ENCODE measurements at places on chromosomes 1 and 21.
A peak's percentile ranks its signal among the peaks of the same experiment; 100 is the strongest.

DNA sequence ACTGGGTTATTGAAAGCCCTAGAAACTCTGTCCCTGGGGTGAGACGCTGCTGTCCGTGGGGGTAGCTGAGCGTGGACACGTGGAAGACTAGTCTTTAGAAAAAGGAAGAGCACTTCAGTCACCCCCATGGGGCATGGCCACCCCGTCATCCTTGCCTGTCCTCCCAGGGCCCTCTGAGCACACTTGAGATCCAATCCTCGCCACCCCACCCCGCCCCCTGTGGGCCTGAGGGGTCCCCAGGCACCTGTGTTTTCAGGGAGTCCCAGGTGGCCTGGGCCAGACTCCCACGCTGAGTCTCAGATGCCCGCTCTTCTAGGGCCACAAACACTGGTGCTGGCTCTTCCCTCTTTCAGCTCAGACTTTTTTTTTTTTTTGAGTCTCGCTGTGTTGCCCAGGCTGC lies 2.5 kb downstream of the PRKCZ start:
- no peak for DNase-seq

- peak; percentile 56 for DNase-seq
Observed at GRCh38 chr1:198157847-198158725, 1.3 kb downstream of the NEK7 start.

GRCh38 chr1:96524100-96524499 lies 197.5 kb upstream of the PTBP2 start:
- DNase-seq = no peak

- DNase-seq = no peak
Observed at GRCh38 chr1:31792541-31792940, 23.3 kb downstream of the SPOCD1 start.

DNA sequence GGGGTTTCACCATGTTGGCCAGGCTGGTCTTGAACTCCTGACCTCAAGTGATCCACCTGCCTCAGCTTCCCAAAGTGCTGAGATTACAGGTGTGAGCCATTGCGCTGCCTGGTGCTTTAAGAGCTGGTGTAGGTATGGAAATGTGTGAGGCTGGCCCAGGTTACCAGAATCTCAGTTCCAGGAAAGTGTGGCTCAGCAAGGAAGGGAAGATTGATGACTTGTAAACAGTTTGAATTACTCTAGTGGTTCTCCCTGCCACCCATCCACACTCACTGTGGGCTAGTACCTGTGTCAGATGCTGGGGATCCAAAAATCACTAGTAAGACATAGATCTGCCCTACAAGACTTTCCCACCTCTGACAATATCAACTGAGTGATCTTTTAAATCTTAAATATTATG lies 34.5 kb upstream of the SLC35D1 start:
- no peak for DNase-seq

- peak; percentile 63 for DNase-seq
Observed at GRCh38 chr21:33069994-33070743, at the start of gene OLIG1. Gene OLIG1, plus strand, starts transcription at chr21:33070141. Its CDS starts 106 bp downstream, at chr21:33070247.

GRCh38 chr1:107499139-107499744 lies 358.4 kb downstream of the NTNG1 start:
- no peak for DNase-seq

GRCh38 chr1:87958716-87959115 lies 630.0 kb downstream of the LMO4 start:
- DNase-seq = no peak

- no peak for DNase-seq
Observed at GRCh38 chr1:56494306-56494705, 85.1 kb downstream of the PLPP3 start.

DNA sequence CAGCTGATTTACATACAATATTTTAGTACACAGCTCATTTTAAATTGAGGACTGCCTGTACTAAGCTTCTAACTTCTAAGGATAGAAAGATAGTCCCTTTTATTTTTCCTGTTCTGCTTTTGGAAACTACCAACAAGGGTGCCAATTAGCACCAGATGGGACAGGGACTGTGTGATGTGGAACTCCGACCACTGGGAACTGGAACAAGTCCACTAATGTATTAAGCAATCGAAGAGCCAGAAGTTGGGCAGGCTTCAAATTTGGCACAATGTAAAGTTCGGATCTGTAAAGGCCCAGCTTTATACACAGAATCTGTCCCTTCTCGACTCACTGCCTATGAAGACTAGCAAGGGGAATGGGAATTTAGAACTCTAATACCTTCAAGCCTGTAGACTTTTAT lies 149.3 kb downstream of the ZC3H11B start:
- no peak for DNase-seq

DNA sequence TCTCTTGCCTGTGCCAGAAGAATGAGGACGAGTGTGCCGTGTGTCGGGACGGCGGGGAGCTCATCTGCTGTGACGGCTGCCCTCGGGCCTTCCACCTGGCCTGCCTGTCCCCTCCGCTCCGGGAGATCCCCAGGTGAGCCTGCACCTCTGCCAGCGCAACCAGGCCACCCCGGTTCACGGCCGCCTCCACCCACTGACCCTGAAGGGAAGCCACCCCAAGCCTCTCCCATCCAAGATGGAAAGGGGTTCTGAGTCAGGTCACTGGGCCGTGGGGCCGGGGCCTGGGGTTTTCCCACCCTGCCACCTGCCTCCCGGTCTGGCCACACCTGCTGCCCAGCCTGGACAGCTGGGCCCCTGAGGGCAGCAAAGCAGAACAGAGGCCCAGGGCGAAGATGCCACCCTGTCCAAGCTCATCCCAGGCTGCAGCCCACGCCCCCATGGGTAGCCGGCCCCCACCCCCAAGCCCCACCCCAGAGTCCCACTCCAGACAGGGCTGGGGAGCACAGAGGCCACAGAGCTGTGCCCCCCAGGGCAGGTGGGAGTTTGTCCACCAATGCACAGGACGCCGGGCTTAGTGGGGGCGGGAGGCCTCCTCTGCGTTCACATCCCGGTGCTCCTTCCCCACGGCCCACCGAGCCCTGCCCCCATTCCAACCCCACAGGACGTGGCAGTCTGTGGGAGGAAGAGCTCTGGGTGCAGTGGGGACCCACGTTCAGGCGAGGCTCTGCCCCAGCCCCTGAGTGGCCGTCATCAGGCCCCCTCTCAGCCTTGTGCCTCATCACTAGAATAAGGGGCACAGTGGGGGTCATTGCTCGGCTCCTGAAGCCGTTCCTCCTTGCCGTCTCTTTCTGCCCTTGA lies 5.6 kb downstream of the AIRE start:
- no peak for DNase-seq

- peak; percentile 39 for DNase-seq
Observed at GRCh38 chr1:208172423-208173145, 71.6 kb downstream of the PLXNA2 start.

GRCh38 chr1:198711837-198712236 lies 73.0 kb downstream of the PTPRC start:
- no peak for DNase-seq

DNA sequence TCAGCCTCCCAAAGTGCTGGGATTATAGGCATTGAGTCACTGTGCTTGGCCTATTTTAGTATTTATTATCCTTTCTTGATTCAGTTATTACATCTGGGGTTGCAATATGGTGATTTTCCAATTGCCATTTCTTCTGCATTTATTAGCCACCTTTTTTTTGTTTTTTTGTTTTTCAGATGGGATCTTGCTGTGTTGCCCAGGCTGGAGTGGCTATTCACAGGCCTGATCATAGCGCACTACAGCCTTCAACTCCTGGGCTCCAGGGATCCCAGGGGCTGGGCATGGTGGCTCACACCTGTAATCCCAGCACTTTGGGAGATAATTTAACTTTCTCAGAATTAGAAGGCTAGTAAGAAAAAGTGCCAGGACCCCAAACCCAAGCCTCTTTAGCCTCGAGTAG lies 82.1 kb upstream of the PGD start:
- DNase-seq = no peak

DNA sequence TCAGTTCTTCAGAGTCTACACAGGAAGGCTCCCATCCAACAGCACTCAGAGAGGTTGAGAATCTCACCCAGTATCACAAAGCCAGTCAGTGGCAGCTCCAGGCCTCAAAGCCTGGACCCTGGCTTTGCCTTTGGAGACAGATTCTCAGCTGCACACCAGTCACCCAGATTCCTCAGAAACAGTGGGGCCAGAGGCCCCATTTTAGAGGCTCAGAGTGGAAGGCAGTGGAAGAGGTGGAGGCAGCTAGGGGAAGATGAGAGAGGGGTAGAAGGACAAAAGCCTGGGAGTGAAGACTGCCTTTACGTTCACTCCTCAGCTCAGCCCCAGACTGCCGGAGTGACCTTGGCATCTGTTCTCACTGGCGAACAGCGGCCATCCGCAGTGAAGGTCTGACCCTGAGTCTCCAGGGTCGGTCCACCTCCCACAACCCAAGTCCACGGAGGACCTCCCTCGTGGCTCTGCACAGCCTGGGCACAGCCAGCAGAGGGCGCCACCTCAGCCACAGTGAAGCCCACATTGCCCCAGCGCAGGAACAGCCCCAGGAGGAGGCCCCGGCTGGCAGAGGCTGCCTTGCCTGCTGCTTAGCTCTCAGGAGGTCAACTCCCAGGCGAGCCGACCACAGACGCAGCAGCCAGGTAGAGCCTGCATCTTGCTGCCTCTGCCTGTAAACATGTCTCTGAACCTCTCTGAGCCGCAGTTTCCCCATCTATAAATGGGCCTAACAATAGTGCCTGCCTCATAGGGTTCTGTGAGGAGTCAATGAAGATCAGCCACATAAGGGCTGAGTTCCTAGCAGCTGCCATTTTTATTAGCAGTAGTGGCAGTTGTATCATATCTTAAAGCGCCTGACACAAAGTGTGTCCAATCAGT lies 5.9 kb upstream of the FNDC5 start:
- peak; percentile 67 for DNase-seq

DNA sequence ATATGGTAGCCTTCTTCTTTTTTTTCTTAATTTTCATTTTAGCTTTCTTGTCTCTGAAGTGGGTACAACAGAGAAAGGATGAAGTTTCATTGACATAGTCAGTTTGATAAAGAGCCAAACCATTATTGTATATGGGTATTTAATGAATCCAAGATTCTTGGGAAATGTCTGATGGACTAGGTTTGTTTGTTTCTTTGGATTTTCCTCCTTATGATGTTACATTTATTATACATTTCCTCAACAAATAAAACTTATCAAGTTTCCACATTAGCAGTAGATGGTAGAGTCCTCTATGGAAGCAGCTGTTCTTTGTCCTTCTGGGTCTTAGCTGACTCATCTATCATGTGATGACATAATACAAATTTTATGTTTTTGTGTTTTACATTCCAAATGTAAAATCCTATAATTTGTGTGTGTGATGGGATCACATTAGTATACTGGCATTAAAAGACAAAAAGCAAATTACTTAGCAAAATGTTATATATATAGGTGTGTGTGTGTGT lies 6.0 kb downstream of the COL24A1 start:
- DNase-seq = no peak

DNA sequence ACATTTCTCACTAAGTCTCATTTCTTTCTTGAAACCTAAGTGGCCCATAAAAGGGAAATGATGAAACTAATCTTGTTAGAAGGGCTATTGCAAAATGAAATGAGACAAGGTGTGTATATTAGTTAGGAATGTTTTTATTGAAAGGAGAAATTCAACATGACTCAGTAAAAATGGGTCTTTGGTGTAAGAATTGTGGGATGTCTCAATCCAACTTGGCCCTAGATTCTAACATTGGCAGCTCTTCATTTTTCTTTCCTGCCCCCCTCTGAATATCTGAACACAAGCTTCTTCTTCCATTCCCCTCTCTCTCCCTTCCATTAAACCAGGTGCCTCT lies 26.8 kb upstream of the TARBP1 start:
- no peak for DNase-seq

- DNase-seq = peak; percentile 28
Observed at GRCh38 chr21:15682977-15683376, 46.8 kb upstream of the USP25 start.

GRCh38 chr1:93177991-93178390 lies 2.2 kb downstream of the TMED5 start:
- DNase-seq = peak; percentile 43

DNA sequence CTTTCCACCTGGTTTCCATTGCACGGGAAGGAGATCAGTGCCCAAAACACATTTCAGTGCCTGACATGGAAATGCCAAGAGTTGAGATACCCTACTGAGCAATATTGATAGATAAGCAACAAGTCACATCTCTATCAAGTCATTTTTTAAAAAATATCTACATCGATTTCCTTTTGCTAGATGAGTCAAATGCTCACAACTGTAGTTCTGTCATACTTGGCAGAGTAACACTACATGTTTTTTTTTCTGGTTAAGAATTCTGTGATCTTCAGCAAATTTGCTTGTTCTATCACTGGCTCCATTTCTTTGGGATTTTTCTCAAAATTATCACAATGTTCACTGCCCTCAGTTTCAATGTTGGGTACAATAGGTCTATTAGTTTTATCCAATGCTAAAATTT lies 145.4 kb downstream of the ZC3H11B start:
- no peak for DNase-seq

- DNase-seq = peak; percentile 99
Observed at GRCh38 chr1:112700290-112701226, 6.4 kb downstream of the RHOC start.

GRCh38 chr1:151472856-151473731 lies 13.8 kb upstream of the POGZ start:
- DNase-seq = peak; percentile 63

DNA sequence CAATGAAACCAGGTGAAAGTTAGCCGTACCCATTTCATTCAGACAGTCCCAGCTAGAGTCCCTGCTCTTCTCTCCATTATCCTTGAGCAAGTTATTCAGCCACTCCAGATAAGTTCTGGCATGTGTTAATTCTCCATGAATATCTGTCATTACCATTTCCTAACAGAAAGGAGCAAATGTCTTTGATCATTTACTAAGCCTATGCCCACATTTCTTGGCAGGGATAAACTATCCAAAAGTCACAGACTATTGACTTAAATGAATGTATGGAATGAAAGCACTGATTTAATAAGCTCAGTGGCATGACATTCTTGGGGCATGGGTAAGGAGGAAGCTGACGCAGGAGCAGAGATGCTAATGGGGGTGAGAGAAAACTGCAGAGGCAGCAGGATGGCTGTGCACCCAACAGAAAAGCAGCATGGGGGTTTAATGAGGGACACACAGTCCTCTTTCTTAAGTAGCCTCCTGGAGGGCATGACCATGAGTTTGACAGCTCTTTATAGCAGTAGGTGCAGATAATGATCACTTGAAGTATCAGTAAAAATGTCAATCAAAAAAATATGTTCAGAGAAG lies 17.6 kb upstream of the DHCR24 start:
- DNase-seq = peak; percentile 89

- DNase-seq = no peak
Observed at GRCh38 chr21:46212721-46213484, 15.7 kb downstream of the LSS start.

- DNase-seq = peak; percentile 20
Observed at GRCh38 chr1:189616893-189617292, 860.8 kb downstream of the BRINP3 start.

DNA sequence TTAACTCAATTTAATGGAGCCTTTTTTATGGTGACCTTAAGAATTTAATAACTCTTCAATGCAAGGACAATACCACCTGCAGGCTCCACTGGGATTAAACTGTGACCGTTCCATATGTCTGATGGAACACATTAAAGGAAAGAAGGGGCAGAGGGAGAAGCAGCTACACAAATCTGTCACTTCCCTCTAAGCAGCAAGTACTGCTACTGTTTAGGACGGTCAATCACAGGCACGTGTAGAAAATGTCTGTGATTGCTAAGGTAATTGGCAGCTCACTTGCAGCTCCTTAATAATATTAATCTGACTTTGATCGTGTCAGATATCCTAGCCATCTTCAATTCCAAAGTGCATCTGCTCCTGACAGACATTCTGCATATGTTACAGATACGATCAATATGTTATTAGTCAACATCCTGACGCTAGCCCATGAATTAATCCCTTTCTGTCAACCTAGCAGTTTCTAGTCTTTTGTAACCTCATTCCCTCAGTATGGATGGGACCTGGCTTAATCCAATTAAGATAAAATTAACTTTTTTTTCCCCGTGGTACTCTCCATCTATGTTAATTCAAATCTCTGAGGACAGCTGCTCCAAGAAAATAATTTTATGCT lies 1012.4 kb downstream of the AMY1C start:
- DNase-seq = no peak
